ENCODE measurements at places on chromosomes 7 and 10.

DNA sequence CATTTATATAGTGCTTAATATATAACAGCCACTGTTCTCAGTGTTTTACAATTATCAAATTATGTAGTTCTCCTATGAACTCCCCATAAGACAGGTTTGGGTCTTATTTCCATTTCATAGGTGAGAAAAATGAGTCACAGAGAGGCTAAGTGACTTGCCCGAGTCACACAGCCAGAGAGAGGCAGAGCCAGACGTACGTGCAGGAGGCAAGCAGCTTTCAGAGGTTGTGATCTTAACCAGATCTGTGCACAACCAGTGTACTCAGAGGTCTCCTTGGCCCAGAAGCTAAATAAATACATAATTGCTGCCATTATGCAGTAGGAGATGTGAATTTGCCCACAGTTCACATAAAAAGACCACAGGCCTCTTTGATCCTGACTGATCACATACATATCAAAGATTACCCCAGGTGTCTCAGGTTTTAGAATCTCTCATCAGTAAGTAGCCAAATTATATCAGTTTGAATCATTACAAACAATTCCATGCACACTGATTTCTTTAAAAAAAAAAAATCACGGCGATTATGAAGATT lies 304.7 kb upstream of the AOAH start:
- no peak for DNase-seq

DNA sequence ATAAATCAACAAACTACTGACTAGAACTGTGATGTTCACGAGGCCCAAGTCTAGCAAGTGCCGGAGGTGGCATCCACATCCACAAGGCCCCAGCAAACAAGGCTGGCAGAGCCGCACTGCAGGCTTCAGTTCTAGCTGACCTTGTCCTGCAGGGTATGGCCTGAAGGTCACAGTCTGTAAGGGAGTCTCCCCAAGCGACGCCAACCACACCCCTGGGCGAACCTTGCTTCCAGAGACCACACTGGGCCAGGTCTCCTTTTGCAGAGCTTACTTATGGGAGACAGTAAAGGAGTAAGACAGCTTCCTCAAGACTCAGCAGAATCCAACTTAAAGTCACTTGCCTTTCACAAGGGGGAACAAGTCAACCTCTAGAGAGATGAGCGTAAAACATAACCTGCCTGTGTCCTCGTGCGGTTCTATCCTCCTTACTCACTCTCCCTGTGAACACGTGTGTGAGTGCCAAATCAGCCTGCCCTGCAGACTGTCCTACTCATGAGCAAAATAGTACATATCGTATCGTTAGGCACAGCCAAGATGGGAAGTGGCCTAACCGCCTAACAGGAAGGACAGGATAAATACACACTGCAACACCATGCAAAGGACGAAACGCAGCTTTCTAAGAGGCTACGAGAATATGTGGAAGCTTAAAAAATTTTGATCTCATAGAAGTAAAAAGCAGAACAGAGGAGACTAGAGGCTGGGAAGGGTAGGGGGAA lies 22.7 kb downstream of the FAM53B start:
- DNase-seq, result peak; percentile 23

DNA sequence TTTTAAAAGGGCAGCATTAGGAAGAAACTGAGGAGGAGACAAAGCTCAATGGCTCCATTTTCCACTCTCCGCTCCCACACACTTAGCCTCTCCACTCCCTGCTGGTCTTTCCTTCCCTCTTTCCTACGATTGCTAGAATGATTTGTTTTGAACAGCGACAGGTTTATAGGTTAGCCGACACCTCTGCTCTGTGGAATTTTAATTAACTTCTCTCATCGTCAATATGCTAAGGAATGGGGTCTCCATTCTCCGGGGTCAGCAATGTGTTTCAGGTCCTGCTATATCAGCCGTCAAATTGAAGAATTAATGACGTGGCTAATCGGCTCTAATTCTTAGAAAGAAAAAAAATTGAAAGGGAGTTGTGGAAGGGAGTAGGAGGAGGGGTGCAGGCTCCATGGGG lies 28.9 kb downstream of the FBXW4 start:
- no peak for DNase-seq

GRCh38 chr7:42832667-42833066 lies 79.2 kb downstream of the C7orf25 start:
- DNase-seq, result no peak

DNA sequence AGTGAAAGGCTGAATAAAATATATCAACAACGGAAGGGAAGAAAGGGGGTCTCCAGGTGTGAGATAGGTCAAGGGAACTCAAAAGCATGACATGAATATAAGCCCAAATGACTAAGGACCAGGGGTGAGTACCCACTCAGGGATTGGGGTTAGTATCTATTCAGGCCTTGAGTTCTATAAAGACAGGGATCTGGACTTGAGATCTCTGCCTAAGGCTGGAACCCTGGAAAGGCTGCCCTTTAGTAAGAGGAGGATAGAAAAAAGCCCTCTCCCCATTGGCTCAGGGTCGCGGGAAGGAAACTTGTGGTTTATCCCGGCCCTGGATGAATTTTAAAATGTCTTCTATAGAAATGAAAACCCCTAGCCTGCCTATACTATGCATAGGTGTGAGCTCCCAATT lies 2.4 kb upstream of the ITPRIP start:
- no peak for DNase-seq

DNA sequence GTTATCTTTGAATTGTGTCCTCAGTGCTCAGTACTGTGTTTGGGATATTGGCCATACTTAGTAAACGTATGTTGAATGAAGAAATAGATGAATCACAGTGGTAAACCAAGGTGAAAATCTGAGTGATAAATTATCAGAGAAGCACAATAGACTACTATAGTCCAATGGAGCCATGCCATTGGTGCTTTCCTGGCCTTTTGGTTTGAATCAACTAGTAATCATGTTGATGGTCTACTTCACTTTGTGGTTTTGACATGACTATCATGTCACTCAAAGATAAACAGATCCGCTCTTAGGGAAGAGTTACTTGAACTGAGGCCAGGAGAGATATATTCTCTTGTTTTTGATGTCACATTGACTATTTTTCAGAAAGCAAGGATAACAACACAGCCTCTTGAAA lies 86.1 kb upstream of the IGFBP3 start:
- no peak for DNase-seq

DNA sequence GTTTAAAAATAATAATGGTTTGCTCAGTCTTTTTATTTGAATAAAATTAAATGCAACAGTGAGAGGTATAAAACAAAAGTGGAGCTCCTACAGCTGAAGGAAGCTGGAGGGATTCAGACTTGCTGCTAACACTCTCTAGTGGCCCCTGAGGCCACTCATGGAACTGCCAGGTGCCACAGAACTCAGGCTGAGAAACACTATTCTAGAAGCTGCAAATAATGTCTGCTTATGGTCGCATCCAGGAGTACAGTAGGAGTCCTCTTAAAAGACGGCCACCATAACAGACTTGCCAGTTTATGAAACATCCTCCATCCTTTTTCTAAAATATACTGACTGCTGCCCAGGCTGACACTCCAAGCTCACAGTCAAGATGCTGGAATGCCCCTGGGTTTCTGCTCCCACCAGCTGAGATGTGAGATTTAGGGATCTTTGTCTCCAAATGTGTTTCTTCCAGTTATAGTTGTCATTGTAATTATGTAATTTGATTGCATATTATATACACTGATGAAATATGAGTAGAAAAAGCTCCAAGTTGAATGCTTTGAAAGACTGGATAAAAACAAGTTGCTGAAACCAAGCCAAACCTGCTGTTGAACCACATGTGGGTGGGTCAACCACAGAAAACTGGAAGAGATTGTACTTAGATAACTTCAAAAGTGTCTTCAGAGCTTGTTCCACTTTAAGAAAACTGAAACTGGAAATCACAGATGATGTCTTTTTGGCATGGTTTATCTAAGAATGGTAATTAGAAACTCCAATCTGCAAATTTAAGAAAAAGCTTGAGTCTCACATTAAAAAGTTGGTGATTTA lies 213.7 kb upstream of the AOAH start:
- no peak for DNase-seq

DNA sequence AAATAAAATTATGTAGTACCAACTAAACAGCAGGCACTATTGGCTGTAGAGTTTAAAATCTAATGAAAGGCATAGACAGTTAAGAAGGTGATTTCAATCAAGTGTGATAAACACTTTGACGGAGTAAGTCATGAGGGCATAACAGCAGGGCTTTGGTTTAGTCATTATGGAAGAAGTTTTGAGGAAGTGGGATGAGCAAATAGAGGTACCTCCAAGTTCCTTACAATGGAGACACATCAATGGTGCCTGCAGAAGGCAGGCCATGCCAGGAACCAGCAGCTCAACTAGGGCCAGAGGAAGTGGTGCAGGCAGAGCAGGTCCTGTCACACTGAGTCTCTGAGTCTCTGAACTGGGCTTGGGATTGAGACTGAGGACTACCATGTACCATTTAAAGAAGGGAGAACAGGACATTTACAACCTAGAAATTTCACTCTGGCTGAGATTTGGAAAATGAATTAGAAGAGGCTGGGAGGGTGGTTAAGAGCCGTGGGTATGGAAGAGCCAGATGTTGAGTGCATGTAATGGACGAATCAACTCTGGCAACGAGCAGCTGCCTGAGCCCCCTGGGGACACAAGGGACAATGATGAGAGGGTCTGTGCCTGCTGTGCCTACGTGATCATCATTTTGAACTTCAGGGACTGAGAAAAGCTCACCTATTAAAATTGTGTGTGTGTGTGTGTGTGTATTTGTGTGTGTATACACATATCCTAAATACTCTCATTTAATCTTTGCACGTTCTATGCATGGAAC lies 208.7 kb upstream of the POM121L12 start:
- DNase-seq, result no peak

DNA sequence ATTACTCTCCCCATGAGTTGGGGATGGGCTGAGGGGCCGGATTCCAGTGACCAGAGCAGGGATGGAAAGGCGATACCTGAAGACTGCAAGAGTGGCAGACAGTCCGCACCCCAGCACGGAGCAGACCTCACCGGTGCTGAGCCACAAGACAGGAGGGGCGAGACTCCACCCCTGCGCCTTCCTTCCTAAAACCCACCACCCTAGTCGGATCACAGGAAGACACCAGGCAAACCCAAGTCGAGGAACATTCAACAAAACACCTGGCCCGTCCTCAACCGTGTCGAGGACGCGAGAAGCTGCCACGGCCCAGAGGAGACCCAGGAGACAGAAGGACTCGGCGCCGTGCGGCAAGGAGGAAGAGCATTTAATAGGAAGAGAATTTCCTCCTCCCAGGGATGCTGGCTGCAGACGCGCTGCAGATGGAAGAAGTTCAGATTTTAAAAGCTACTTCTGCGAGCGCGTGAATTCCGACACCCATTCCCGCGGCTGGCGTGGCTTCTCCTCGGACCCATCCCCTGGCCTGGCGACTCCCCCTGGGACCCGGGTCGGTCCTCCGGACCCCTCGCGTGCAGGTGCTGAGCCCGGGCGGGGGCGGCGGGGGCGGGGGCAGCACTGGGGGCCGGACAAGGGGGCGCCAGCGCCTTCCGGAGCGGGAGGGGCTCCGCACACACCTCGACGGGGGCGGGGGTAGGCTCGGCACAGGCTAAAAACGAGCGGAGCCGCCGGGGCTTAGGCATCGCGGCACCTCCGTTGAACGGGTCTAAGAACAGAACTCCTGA lies 563 bp upstream of the UTF1 start:
- DNase-seq, result no peak

DNA sequence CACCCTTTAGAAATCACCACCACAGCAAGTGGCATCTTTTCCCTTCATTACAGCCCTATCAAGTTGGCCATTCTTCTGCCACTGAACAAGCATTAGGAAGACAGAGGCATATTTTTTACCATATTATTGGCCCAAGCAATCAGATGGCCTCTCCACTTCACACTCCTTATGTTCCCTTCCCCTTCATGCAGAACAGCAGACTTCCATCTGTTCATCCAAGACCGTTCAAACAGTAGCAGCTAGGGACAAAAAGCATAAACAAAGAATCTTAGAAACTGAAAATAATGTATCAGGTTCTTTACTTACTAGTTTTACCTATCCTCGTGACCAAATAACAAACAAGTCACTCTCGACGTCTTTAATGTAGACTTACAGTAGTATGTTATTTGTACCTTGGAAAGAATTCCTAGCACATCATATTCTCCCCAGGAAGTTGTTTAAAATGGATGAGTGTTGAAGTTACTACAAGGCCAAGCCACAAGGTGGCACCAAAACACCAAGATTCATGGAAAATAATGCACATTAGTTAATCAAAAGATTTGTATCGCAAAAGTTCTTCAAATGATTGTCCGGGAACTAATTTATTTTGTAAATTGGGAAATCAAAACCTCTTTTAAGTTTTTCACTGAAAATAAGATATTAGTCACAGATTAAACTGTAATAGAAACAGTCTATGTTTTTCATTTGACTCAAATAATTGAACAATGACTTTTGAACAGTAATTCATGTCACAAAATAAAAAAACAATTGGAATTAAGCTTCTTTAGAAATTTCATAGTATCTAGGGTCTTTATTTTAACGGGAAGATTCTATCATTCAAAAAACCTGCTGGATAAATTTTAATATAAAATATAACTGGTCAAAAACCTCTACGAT lies 112.1 kb downstream of the VPS41 start:
- DNase-seq, result peak; percentile 54

GRCh38 chr7:157896774-157897555 lies 560.2 kb downstream of the DNAJB6 start:
- no peak for DNase-seq

All from cerebellar nuclear complex (tissue), 1 donor.